ENCODE measurements at places on chromosomes 3 and 15.

DNA sequence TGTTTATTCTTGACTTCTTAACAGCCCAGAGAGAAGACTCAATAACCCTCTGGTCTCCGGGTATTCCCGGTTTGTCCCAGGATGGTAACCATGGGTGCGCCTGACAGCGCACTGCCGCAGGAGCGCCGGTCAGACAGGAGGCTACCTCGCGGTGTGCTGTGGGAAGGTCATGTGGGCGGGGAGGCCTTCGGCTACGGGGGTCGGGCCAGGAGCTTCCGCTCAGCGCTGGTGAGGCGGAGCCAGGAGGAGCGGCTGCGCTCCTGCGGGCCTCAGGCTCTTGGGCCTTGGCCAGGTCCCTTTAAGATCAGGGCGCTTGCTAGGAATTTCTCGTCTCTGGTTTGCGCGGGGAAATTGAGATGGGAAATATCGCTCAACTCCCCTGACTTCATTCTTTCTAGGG lies 182.3 kb upstream of the NDN start:
- DNase-seq = peak; percentile 60

GRCh38 chr3:99145031-99145430 lies 243.5 kb upstream of the DCBLD2 start:
- DNase-seq = no peak

GRCh38 chr3:197478746-197479668 lies 76.8 kb downstream of the BDH1 start:
- peak; percentile 71 for DNase-seq

DNA sequence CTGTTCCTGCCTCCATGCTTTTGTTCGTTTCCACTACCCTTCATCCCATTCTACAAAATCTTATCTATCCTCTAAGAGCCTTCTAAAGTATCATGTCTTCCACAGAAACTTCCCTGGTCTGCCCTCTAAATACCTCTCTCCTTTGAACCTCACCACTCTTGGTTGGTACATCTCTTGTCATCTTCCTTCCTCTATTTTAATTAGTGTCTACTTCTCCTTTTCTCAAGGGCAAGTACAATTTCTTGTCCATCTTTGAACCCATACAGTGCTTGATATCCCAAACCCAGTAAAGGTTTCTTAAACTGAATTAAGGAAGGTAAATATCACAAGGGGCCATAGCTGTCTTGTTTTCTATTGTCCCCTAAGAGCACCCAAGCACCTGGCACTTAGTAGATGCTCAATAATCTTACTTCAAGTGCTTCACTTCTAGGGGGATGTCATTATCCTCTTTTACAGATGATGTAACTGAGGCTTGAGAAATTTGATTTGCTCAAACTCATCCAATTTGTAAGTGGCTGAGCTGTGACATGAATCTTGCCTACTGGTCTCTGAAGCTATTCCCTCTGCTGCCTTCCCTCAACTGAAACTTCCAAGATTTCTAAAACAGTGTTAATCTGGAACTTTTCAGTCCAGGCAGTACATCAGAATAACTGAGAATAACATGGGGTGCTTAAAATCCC lies 2.6 kb upstream of the DAPK2 start:
- DNase-seq = no peak

DNA sequence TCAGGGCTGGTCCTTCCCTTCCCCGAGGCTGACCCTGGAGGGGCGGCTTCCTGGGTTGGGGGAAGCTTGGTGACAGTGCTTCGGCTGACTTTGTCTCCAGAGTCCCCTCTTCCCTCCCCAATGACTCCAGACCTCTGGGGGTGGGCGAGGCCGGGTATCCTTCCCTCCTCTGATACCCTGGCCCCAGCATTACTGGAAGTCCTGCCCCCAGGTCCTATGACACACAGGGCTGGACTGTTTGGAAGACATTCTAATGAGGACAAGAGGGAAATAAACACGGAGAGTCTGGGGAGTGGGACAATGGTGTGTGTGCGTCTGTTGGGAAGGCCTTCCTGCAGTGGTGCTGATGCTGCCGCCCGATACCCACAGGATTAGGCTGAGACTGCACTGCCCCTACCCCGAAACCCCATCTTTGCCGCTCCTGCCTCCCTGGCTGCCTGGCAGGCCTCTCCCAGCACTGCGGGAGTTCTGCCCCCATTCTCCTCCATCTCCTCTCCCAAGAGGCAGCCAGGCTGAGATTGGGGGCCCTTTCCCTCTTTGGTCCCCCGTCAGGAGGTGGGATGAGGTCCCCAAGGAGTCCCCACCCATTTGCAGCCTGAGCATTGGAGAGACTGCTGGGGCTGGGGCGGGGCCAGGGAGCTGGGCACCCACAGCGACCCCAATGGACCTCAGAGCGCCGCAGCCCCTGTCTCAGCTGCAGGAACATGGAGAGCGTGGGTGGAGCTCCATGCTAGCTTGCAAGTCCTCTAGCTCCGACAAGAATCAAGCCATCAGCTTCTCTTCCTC lies 29.7 kb upstream of the FBLN2 start:
- no peak for DNase-seq

DNA sequence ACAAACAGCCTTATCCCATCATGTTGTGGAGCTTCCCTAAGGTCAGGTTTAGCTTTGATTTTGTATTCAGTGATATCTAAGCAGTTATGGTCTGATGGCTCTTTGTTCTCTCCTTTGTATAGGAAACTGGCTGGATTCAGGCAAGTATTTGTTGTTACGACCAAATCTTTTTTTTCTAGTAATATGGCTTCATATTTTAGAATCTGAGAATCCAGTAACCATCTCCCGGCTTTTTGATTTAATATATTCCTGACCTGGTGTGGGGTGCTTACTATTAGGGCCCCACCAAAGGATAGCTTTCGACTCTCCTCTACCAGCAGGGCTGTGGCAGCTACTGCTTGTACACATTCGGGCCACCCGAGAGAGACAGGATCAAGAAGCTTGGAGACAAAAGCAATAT lies 23.0 kb downstream of the ARL8B start:
- DNase-seq = no peak

- peak; percentile 25 for DNase-seq
These were observed at the start of gene ATP10A for GRCh38 chr15:25863111-25863967. Gene ATP10A, minus strand, starts transcription at chr15:25863327. Its CDS starts 231 bp downstream, at chr15:25863096.

GRCh38 chr15:100663086-100663914 lies 60.9 kb downstream of the ASB7 start:
- DNase-seq = no peak

- no peak for DNase-seq
These were observed 88.4 kb downstream of the APBA2 start for GRCh38 chr15:28974142-28974541.
